ENCODE measurements at places on chromosomes 7 and 10. TPM values are rescaled to one million over a fixed set of nuclear protein-coding genes. Genes with fewer than 3 reads are reported as not detected.

Gene PCLO
- 17.8 TPM for total RNA-seq

DNA sequence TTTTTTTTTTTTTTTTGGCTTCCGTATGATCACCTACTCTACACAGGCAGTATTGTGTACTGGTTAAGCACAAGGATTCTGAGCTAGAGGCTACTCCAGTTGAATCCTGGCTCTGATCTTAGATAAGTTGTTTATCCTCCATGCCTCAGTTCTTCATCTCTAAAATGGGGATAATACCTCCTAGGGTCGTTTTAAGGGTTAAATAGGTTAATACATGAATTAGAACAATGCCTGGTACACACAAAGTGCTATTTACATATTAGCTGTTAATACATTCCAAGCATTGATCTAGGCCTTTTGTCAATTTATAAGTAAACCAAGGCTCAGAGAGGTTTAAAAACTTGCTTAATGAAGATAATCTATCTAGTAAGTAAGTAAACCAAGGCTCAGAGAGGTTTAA, 59.0 kb downstream of the ST7 start:
- no peak for DNase-seq

- DNase-seq: no peak
Observed at GRCh38 chr10:120403109-120403508, 53.9 kb upstream of the PLPP4 start.

- no peak for DNase-seq
Observed at GRCh38 chr10:121648059-121648458, 49.8 kb upstream of the FGFR2 start.

Data from esophagus squamous epithelium (tissue), 5 donors.